ENCODE measurements at places on chromosomes 6 and 20.

- no peak for DNase-seq
Measured at GRCh38 chr20:36601540-36601939, 4.0 kb upstream of the RAB5IF start.

DNA sequence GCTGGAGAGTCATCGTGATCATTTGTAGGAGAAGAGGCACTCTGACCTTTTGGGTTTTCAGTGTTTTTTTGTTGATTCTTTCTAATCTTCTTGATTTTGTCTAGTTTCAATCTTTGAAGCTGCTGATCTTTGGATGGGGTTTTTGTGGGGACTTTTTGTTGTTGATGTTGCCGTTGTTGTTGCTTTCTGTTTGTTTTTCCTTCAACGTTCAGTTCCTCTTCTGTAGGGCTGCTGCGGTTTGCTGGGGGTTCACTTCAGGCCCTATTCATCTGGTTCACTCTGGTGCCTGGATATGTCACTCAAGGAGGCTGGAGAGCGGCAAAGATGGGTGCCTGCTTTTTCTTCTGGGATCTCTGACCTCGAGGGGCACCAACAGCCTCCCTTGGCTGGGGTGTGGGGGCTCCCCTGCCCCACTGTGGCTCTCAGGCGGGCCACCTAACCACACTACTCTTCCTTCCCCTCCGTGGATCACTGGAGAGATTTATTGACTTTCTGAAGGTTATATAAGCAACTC is 21.5 kb upstream of the TMEM244 start:
- DNase-seq = no peak

DNA sequence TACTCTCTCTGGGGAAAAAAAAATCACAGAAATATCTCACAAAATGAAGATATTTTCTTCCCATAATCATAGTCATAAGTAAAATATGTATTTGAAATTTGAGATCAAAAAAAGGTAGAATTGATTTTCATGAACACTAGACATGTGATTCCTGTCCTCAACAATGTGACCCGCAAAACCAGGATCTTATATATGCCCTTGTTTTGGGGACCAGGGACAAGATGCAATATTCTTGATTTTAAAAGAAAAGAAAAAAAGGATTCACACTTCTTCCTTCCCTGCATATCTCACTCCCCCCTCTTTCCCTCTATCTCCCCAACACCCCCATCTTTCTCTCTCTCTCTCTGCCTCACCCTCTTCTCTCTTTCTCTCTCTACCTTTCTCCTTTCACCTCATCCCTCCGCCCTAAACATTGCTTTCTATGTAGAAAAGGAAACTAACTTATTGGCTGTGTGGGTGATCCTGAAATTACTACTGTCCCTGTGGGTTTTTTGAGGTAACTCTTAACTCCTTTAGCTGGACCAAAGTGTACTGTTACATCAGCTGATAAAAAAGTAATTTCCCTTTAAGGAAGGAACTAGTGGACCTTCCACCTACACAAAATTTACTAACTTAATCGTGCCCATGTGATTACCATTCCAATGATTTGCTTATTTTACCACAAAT is 85.6 kb downstream of the AIG1 start:
- DNase-seq = no peak

DNA sequence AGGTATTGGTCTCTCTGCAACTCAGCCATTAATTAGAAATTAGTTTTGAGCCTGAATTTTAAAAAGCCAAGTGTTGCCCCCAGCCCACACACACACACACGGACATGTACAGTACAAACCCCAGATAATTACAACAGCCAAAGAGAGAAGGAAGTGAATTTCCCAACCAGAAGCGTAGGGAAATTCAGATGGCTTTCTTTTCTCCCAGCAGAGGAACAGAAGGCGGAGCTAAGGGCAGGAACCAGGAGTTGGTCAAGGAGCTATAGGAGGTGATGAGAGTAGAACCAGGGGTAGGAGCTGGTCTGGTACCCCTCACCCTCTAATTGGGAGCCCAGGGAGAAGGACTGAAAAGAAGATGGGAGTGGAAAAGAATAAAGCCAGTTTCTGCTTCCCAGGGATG is 3.9 kb upstream of the ZBTB9 start:
- DNase-seq = no peak

GRCh38 chr20:45461225-45461624 is 8.3 kb upstream of the WFDC2 start:
- DNase-seq = no peak

DNA sequence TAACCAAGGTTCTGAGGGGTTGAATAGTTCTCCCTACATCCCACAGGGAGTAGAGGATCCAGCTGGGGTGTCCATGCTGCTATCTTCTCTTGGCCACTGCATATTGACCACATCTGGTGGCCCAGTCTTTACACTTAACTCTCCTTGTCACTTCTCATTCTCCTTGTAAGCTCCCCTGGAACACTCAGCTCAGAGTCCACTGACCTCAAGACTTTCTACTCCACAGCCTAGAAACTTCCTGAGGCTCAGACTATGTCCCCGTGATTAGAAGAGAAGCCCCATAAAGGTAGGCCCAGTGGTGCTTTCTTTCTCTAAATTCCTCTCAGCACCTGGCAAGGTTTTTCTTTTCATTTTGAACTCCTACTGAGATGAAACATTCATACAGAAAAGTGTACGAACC is 13.3 kb upstream of the ZFAND3 start:
- no peak for DNase-seq

DNA sequence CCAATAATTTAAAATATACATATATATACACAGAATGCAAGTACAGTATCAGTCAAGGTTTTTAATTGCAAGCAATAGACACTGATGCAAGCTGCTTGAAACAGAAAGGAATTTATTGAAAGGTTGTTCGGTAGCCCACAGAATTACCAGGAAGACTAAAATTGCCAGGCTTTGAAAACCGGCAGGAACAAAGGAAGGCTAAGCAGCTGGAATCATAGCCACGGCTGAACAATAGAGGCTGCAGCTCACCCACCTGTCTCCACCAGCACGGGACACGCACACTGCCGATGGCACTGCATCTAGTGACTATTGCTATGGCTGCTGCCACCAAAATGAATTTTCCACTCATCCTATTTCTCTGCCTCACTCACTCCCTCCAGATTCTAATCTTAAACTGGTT is 22.0 kb upstream of the L3MBTL3 start:
- DNase-seq = no peak

DNA sequence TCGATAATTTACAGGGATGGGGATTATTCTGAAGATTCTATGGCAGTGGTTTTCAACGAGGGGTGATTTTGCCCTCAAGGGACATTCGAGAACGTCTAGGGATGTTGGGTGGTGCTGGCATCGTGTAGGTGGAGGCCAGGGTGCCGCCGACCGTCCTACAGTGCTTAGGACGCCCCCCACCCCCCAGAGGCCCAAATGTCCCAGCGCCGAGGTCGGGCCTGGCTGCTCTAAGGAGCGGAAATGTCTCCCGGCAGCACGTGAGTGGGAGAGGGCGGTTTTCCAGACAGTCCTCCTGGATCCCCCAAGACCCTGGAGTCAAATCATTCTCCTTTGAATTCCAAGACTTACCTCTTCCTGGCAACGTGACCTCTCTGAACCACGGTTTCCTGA is 101.9 kb downstream of the CDH4 start:
- no peak for DNase-seq

GRCh38 chr20:62991196-62991807 is 15.5 kb downstream of the BHLHE23 start:
- no peak for DNase-seq
